ENCODE measurements at places on chromosomes 2 and 18.

DNA sequence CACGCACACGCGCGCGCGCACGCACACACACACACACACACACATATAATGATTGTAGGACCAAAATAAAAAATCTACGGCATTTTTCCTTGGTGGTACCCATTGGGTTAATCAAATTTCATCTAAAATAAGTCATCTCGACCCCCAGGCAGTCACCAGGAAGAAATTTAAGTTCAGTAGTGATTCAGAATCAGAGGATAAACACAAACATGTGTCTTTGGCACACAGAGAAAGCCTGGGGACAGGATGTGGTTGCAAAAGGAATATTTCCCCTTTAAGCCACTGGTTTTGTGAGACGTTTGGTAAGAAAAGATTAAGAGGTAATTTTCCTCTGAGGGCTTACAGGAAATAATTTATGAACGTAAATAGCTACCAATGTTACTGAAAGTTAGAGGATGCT, 171.6 kb upstream of the PIEZO2 start:
- DNase-seq = peak; percentile 55

- no peak for DNase-seq
Measured at GRCh38 chr2:133691336-133691735, 123.1 kb upstream of the NCKAP5 start.

DNA sequence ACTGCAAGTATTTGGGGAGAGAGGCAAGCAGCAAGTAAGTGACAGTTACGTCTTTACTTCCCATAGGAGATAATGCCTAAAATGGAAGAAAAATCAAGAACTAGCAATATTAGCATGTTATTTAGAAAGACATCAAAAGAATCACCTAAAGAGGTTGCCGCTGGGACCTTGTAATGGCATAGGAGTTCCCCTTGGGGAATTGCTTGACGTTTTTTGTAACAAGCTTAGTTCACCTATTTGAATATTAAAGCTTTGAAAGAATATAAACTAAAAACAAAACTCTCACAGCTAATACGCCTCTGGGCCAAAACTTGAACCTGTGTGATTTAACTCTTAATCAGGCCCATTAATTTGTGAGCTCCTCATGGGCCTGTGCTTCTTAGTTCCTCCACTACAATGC, 89.0 kb downstream of the AAK1 start:
- DNase-seq = no peak

- DNase-seq = no peak
Measured at GRCh38 chr2:157246765-157247407, 10.6 kb upstream of the GALNT5 start.

GRCh38 chr2:200483729-200484198, 26.1 kb downstream of the KCTD18 start:
- no peak for DNase-seq

- no peak for DNase-seq
Measured at GRCh38 chr2:222318026-222318711, 19.4 kb upstream of the PAX3 start.

GRCh38 chr18:39991696-39992265, 1963.3 kb upstream of the PIK3C3 start:
- no peak for DNase-seq

DNA sequence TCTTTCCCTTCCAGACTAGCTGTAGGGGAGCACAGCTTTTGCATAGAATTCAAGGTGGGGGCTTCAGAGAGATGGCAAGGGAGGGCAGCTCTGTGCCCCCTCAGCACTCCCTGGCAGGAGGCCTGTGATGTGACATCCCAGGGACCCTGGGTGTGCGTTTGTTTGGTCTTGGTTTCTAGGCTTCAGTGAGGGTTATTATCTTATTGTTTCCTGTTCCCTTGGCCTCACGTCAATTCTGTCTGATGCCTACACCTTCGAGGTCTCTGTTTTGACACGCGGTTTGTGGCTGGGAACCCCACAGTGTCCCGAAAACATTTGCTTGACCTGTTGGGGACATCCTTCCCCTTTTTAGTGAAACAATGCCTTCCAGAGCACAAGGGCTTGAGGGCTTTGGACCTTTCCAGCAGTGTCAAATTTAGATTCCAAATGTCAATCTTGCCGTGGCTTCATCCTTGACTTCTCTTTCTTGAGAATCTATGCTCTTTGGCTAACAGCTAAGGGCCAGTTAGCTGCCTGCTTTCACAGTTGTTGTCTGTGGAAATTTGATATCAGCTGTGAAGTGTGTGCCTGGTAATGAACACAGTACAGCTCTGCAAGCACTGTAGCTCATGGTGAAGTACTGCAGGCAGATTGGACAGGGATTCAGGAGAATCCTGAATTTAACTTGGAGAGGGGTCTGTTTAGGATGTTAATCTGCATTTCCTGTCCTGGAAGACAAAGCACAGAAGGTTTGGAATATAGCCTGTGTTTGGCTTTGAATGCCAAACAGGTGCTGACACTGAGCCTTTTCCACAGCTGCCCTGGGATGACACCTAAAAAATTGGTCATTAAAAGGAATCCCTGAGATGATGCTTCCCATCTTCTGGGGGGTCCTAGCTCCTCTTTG, 108.2 kb upstream of the CXCR4 start:
- DNase-seq = no peak

GRCh38 chr2:147844697-147845410, at the start of gene ACVR2A:
Gene ACVR2A, plus strand, starts transcription at chr2:147845029. Its CDS starts 124 bp downstream, at chr2:147845153.
- DNase-seq = no peak

- DNase-seq = no peak
Measured at GRCh38 chr18:10100196-10100595, 186.4 kb downstream of the VAPA start.

GRCh38 chr18:11514267-11514666, 95.1 kb upstream of the SLC35G4 start:
- no peak for DNase-seq

GRCh38 chr2:1556776-1557466, 143.7 kb downstream of the TPO start:
- no peak for DNase-seq

GRCh38 chr2:148338541-148338940, 306.0 kb upstream of the EPC2 start:
- peak; percentile 8 for DNase-seq

GRCh38 chr2:101762451-101763171, 65.1 kb downstream of the MAP4K4 start:
- no peak for DNase-seq

- DNase-seq = no peak
Measured at GRCh38 chr18:78548261-78549058, 431.2 kb upstream of the SALL3 start.
